ENCODE measurements at places on chromosomes 3 and 15.

DNA sequence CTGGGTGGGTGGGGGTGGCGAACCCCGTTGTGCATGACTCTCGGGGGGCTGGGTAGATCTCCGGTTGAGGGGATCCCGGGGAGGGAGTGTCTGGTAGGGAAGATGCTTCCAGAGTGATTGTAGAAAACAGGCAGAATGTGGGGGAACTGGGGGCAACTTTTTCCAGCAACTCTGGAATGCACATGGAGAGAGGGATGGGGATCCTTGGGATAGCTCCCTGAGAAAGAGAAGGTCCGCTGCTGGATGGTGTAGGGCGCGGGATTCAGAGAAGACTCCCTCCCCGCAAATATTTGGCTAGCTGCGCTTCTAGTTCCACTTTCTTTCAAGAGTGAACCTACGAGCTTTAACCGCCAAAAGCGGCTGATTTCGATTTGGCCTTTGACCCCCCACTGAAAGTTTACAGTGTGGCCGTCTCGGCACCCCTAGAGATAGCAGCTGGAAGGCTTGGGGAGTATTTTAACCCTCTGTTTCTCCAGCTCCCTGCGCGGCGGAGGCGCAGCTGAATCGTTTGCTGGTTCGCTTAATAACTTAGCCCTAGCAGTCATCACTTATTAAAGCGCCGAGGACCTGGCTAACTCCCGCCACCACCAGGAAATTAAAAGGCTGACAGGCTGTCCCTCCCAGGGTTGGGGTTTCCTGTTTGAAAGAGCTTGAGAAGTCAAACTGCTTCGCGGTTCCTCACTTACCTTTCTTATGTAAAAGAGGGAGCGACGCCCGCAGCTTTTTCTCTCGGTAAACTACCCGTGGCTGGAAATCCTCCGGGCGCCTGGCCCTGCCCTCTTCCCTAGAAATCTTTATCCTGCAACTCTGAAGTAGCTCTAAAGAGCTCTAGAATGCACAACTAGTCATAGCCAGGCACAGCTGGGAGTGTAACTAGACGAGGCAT, 1.2 kb downstream of the PHLDB2 start:
- peak; percentile 84 for DNase-seq

GRCh38 chr3:45688194-45688881, 858 bp upstream of the SACM1L start:
- DNase-seq: peak; percentile 81

DNA sequence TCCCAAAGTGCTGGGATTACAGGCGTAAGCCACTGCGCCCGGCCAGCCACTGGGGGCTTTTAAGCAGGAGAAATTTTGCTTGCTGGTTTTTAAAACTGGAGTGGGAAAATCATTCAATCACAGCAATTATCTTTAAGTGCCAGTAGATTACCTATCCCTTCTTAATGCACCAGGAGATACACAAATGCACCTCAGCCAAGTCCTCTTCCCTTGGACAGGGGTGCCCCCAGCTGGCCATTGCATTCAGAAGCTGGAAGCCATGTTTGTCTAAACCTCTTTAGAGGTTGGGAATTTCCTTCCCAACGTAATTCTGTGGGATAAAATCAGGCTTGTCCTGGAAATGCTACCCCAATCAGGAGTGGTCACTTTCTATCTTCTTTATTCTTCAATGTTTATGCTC, 26.6 kb downstream of the MIX23 start:
- peak; percentile 77 for DNase-seq

GRCh38 chr3:81530180-81530939, 231.1 kb downstream of the GBE1 start:
- DNase-seq: no peak

DNA sequence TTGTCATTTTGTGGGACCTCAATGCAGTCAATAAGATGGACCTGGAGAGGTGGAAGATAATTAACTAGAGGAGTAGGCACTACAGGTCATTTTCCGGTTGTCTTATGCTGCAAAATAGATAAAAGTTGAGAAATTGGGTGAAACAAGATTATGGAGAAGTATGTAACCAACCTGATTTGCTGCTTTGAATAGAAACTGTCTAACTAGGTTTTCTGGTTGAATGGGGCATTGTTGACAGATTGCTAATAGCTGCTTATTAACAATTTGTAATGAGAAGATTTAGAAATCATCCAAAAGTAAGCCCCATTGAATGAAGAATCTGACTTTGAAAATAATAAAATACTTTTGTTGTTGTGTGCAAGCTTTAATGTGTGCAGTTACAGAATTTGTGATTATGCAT, 26.2 kb downstream of the PIAS1 start:
- no peak for DNase-seq

- no peak for DNase-seq
Measured at GRCh38 chr15:88992216-88992615, 79.0 kb upstream of the MFGE8 start.

GRCh38 chr3:104961851-104962250, 404.9 kb upstream of the ALCAM start:
- no peak for DNase-seq

GRCh38 chr3:82509951-82510603, 748.6 kb upstream of the GBE1 start:
- no peak for DNase-seq

DNA sequence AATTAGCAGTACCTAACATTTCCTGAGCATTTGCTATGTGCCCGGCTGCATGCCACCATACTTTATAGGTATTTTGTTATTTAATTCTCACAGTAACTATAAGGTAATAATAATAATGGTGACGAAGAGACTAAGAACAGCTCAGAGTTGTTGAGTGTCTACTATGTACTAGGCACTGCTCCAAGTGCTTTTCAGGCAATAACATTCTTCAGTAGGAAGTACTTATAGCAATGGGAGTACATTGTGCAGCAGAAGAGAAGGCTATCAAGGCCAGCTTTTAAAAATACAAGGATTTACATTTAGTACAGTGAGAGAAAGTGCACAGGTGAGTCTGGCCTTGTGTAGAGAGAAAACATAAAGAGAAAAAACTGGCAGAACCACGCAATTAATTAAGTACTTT, 647.4 kb downstream of the FHIT start:
- no peak for DNase-seq

DNA sequence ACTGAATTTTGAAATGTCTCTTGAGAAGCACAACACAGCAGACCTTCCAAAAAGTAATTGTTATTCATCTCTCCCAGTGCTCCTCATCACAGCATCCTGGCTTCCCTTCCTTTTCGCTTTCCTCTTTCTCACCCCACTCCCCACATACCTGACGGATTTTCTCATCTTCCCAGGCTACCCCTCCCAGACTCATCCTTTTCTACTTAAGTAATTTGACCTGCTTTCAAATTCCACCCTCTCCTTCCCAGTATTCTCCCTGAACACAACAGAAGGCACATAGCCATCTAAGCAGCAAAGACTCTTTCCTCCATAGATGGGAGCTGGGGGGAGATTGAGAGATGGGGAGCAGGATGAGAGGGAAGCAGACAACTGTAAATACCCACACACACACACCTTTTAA, 187.1 kb upstream of the STT3B start:
- DNase-seq: no peak

GRCh38 chr3:100087198-100087597, 27.1 kb downstream of the FILIP1L start:
- DNase-seq: peak; percentile 69

DNA sequence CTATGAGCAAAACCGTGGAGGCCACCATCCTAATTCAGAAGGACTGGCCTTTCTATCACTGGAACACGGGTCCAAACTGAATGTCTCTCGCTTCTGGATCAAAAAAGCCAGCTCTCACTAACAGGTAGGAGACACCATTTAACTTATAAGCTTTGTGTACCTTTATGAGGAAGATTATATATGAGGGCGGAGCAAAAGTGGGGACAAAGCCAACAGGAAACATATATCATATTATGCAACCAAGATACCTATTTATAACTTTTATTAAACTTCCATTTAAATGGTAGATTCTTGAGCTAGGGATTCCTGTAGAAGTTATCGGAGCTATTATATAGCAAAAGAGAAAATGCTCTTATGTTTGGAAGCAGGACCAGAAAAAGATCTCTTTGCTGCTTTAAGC, 78.4 kb downstream of the IGF2BP2 start:
- no peak for DNase-seq
